ENCODE measurements at places on chromosomes 11 and 22.

GRCh38 chr22:29308791-29309262 lies 2.4 kb downstream of the GAS2L1 start:
- H3K36me3 ChIP-seq = peaks cover 11% of the 10 kb centered on the region
- no peak overlapping the region for H3K27ac ChIP-seq
- DNase-seq = peak; percentile 45
- peak overlapping the region; percentile 34 for H3K4me3 ChIP-seq
- H3K27me3 ChIP-seq = peaks cover 39% of the 10 kb centered on the region

DNA sequence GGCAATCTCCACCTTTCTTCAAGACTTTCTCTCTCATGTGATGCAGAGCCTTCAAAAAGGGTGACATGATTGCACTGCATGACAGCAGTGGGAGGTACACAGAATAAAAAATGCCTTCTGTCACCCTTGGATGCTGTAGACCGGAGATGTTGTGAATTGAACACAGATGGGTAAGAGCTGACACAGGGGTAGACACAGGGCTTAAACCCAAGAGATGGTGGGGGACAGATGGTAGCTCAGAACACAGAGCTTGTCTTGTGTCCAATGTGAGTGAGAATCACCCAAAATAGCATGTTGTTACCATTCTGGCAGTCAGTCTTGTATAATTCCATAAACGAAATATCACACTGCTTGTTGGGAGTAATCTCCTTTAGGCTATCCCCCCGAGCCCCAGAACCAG lies 69.9 kb downstream of the JRKL start:
- no peak overlapping the region for H3K4me3 ChIP-seq
- H3K4me1 ChIP-seq = no peaks in the 10 kb centered on the region
- no peak overlapping the region for H3K27ac ChIP-seq
- no peak for DNase-seq
- peaks cover 42% of the 10 kb centered on the region for H3K27me3 ChIP-seq

GRCh38 chr11:115226556-115226955 lies 277.7 kb downstream of the CADM1 start:
- H3K4me3 ChIP-seq = no peak overlapping the region
- H3K36me3 ChIP-seq = no peaks in the 10 kb centered on the region
- H3K4me1 ChIP-seq = peaks cover 11% of the 10 kb centered on the region
- no peak overlapping the region for H3K27ac ChIP-seq
- DNase-seq = no peak

GRCh38 chr22:22156716-22157347 lies 87.8 kb upstream of the VPREB1 start:
- no peak overlapping the region for H3K4me3 ChIP-seq
- DNase-seq = peak; percentile 60
- peak overlapping the region; percentile 36 for H3K27ac ChIP-seq
- H3K27me3 ChIP-seq = peaks cover 29% of the 10 kb centered on the region
- peaks cover 9% of the 10 kb centered on the region for H3K4me1 ChIP-seq

DNA sequence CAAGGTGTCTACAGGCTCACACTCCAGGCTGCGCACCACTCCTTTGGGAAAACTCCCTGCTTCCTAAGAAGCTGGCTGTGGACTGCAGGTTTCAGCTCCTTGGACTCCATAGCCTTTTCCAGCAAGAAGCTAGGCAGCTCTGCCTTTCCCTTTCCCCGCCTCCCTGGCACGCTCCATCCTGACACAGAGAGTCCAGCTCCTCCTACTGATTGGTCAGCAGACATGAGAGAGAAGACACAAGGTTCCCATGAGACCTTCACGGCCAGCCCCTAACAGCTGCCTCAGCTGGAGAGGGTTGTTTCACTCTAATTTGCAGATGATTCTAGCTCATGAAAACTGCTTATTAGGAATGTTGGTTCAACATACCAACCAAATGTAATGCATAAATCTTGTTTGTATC lies 27.6 kb downstream of the TENM4 start:
- DNase-seq = no peak
- H3K27ac ChIP-seq = no peak overlapping the region
- no peaks in the 10 kb centered on the region for H3K4me1 ChIP-seq
- no peak overlapping the region for H3K4me3 ChIP-seq
- H3K27me3 ChIP-seq = no peaks in the 10 kb centered on the region
- no peaks in the 10 kb centered on the region for H3K36me3 ChIP-seq

DNA sequence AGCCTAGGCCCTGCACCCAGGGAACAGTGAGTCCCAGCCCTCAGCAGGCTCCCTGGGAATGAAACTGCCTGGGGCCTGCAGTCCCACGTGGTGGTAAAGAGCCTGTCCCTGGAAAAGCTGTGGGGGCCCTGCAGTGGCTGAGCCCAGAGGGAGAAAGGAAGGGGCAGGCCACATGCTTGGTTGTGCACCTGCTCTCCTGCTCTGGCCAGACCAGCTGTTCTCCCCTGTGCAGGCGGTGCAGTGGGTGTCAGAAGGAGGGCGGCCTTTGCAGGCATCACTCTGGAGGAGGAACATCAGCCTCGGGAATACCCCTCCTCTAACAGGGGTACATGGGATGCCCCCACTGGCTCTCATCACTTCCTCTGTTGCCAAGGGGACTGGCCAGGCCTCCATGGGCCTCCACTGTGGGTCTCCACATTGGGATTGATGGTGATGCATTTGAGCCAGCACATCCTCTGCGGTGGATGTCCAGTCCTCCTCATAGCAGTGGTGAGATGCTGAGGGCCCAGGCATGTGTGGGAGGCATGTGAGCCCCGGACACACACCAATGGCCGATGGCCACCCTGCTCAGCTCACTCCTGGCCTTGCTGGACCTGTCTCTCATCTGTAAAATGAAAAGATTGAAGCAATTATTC lies 690.4 kb downstream of the BRD1 start:
- H3K4me3 ChIP-seq = no peak overlapping the region
- H3K36me3 ChIP-seq = no peaks in the 10 kb centered on the region
- H3K27me3 ChIP-seq = peaks cover 48% of the 10 kb centered on the region

DNA sequence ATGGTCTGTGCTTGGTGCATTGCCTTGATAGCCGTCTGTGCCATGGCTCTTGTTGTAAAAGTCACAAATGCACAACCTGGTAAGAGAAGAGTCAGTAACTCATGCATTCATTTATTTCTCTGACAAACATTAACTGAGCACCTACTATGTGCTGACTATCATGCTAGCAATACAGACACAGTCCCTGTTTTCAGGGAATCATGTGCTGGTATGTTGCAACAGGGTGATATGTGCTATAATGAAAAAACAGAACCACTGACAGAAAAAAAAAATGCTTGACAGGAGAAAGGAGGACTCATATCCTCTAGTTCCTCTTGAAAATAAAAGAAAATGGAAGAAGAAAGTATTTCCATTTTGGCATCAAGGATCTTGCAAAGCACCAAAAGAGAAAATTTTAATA lies 34.5 kb upstream of the RAPSN start:
- H3K4me1 ChIP-seq = no peaks in the 10 kb centered on the region
- H3K36me3 ChIP-seq = peaks cover 96% of the 10 kb centered on the region
- no peaks in the 10 kb centered on the region for H3K27me3 ChIP-seq
- H3K27ac ChIP-seq = no peak overlapping the region
- H3K4me3 ChIP-seq = no peak overlapping the region

DNA sequence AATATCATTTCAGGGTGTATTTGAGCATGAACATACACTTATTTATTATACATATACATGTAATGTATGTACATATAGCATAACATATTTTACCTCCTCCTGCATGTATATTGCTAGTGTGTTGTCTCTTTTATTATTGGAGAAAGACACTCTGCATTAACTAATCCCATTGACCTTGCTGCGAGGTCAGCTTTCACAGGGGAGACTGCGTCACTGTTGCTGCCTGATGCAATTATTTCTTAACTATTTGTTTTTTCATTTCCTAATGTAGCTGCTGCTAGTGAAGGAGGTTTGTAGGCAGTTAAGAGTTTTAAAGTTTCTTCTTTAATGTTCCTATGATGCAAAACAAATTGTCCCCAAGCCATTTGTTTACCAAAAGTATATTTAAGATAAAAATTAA lies 185.4 kb upstream of the CNTN5 start:
- H3K4me1 ChIP-seq = no peaks in the 10 kb centered on the region
- no peak overlapping the region for H3K4me3 ChIP-seq
- no peaks in the 10 kb centered on the region for H3K36me3 ChIP-seq
- DNase-seq = no peak

DNA sequence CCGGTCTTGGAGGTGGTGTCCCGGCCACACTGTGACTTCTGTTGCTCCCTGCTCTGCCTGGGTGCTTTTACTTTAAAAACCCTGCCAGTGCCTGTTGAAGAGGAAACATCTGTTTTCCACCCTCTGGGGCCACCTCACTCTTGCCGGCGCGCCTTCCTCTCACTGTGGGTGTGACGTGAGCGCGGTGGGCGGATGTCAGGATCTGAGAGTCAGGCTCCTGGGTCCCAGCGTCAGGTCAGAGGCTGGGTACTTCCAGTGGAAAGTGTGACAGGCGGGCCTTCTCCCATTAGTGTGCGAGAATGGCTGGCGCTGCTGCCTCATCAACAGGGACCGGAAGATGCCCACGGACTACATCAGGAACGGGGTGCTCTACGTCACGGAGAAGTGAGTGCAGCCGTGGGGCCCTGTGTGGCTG lies 54.2 kb downstream of the GRAMD4 start:
- H3K4me1 ChIP-seq = peaks cover 14% of the 10 kb centered on the region
- H3K4me3 ChIP-seq = peak overlapping the region; percentile 94
- H3K36me3 ChIP-seq = peaks cover 10% of the 10 kb centered on the region
- H3K27ac ChIP-seq = peak overlapping the region; percentile 98

DNA sequence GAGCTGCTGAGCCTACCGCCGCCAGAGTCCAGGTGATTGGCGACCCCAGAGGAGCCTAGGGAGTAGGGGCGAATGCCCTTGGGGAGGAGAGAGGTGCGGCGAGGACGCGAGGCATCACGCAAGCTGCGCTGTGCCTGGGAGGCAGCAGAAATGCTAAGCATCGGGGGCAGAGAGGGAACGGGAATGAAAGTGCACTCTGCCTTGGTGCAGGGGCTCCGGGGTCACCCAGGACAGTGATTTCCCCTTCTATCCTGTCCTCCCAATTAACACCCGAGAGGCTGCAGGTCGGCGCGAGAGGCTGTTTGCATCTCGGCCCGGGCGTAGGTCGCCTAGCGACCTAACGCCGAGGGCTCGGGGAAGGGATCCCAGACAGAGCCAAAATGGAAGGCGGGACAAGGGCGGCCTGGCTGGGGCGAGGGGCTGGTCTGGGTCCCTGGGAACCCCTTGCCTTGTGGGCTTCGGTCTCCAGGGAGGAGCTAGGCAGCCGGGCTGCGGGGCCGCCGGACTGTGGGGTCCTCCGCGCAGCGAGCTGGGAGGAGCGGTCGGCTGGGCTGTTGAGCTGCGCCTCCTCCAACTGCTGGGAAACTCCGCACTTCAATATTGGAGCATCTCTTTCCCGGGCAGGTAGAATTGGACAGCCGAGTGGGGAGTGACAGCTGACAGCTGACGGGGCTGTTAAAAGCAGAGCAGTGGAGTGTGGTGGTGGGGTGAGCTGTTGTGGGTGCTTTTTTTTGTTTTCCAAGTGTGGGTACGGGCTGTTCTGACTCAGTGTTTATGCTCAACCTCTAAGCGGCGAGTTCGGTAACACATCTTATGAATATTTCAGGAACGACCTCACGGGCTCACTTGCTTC lies 657 bp downstream of the ELMOD1 start:
- H3K27me3 ChIP-seq = peaks cover 71% of the 10 kb centered on the region
- H3K4me3 ChIP-seq = peak overlapping the region; percentile 93
- peaks cover 22% of the 10 kb centered on the region for H3K4me1 ChIP-seq
- peaks cover 9% of the 10 kb centered on the region for H3K36me3 ChIP-seq
- peak; percentile 8 for DNase-seq

- H3K27ac ChIP-seq = no peak overlapping the region
- H3K4me1 ChIP-seq = no peaks in the 10 kb centered on the region
- no peaks in the 10 kb centered on the region for H3K36me3 ChIP-seq
- DNase-seq = no peak
- no peak overlapping the region for H3K4me3 ChIP-seq
Measured at GRCh38 chr11:100748153-100748552, 61.1 kb downstream of the ARHGAP42 start.

DNA sequence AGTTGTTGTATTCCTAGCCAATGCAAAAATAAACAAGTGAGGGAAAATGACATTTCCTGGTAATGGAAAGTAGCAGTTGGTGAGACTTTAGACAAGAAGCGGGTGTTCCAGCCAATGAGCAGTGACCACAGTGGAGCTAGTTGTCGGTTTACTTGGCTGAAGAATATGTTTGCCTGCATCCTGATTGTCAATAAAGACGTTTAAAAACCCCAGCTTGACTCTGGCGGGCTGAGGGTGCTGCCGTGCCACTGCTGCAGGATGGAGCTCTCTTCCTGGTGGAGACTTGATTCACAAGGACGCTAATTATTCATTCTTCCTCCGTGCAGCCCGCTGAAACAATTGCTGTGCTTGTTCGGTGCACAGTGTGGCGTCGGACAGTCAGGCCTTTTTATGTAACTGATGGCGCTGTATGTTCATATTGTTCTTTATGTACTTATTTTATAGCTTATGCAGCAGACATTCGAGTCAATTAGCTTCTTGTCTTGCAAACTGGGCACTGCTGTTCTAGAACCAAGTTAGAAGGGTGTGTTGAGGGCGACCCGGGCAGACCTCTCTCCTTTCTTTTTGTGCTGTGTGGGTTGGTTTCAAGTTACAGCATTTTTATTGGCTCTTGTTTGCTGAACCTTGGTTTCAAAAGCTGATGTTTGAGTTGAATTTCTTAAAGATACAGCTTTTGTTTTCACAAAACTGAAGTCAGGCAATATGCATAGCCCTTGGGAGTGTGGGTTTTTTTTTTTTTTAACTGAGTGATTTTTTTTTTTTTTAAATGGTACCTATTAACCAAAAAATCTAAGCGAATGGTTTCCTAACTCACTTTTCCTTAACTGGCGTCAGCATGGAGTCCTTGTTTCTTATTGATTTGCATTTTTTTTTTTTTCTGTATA lies 153.9 kb downstream of the TEAD1 start:
- peak overlapping the region; percentile 25 for H3K4me3 ChIP-seq
- peaks cover 74% of the 10 kb centered on the region for H3K27me3 ChIP-seq
- H3K36me3 ChIP-seq = no peaks in the 10 kb centered on the region
- no peak overlapping the region for H3K27ac ChIP-seq

- no peaks in the 10 kb centered on the region for H3K36me3 ChIP-seq
- no peak for DNase-seq
- peaks cover 6% of the 10 kb centered on the region for H3K4me1 ChIP-seq
- no peak overlapping the region for H3K4me3 ChIP-seq
Measured at GRCh38 chr11:105000167-105000566, 22.8 kb downstream of the CASP5 start.

DNA sequence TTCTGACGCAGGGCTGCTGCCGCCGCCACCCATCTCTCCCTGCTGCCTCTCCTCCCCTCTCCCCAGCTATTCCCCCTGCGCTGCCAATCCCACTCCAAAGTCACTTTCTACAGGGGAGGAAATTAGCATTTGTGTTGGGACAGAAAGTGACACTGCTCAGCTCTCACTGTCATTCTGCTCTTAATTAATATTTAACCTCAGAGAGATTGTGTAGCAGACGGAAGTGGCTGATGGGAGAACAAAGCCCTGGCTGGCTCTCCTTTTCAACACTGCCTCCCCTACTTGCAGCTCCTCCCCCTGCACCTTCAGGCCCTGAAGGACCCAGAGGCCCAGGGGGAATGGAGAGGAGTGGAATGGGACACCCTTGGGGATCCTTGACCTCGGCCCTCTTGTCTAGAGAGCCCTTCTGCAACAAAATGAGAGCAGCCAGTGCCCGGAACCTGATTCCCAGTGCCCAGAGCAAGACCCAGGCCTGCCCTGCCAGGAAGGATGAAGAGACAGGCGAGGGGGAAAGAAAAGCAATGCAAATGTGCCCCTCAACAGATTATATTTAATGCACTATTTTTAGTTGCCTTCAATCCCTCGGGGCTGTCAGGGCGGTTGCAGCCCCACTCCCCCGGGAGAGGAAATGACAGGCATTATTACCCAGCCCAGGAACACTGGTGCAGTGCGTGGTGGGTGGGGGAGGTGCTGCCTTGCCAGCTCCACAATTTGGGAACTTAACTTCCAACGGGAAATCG lies 14.6 kb upstream of the NRGN start:
- H3K27ac ChIP-seq = no peak overlapping the region
- no peak for DNase-seq
- H3K4me3 ChIP-seq = no peak overlapping the region
